ENCODE measurements at places on chromosomes 7 and 10.

- DNase-seq, result no peak
These were observed 118.0 kb downstream of the COBL start for GRCh38 chr7:51198654-51199053.

DNA sequence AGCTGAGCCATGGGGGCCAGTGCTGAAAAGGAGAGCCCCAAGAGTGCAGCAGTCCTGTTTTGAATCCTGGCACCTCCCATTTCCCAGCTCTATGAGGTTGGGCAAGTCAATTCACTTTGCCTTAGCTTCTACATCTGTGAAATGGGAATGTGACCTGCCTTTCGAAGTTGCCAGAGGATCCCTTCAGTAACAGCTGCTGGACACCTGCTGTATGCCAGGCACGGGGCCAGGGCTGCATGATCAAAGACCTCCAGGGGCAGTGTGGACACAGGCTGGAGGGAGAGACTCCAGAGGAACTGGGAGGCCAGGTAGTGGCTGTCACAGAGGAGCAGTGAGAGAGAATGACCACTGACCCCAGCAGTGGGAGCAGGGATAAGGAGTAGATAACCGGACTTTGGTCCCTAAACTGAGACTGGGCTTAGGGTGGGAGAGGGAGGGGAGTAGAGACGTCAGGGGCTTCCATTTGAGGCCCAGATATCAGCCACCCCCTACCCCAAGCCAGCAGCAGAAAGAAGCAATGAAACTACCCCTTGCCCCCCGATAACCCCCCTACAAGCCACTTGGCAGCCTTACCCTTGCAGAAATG, 45.2 kb downstream of the SRRM3 start:
- no peak for DNase-seq

GRCh38 chr7:30973292-30973691, 9.5 kb downstream of the GHRHR start:
- no peak for DNase-seq

DNA sequence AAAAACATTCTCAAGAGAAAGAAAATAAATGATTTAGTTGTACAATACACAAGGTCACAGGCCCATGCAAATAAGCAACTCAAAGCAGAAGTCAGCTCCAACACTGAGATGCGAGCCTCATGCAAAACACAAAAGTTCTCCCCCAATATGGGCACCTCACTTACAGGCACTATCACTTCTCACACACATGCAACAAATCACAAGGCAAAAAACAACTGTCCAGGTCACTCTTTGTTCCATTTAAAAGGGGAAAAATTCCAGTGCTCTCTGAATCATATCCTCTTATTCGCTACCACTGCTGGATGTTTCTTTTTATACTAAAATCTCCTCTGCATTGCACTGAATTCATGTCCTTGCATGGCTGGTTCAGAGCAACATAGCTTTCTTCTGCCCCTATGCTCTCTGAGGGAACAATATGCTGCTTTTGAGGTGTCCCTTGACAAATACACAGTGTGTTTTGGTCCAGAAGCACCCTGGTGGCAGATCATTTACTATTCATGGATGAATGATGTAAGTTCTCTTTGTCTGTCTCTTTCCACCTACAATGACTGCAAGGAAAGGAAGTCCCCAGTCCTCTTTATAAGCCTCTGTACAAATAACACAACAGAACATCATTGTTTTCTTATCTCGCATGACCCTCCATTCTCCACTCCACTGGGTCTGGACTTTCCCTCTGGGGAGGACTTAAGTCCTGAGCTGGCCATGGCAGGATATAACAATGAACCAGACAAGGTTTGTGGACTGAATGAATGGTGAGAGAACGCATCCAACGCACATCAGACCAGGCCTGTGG, 85.4 kb upstream of the GSDME start:
- DNase-seq, result no peak

DNA sequence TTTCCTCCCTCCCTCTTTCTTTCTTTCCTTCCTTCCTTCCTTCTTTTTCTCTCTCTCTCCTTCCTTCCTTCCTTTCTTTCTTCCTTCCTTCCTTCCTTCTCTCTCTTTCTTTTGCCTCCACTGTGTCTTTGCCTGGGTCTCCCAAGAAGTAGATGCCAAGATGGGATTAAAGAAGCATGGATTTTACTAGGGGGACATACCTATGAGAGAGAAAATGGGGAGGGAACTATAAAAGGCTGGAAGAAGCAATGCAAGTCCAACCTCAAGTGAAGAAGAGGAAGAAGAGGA, 33.3 kb upstream of the CRTAC1 start:
- no peak for DNase-seq

DNA sequence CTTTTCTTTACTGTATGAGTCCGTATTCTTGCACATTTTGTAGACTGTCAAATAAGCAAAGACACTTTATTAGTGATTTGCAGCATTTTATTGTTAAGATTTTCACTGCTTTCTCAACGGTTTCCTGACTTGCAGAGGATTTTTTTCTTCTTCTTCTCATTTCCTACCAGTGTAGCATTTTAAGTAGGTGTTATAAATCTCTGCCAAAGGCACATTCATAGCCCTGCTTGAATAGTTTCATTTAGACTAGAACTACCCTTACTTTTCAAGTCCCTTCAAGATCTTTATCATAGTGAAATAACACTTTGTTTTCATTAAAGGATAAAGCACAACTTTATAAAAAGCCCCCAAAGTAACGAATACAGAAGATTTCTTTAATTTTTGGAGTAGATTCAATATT, 271.4 kb downstream of the TSPAN12 start:
- no peak for DNase-seq

DNA sequence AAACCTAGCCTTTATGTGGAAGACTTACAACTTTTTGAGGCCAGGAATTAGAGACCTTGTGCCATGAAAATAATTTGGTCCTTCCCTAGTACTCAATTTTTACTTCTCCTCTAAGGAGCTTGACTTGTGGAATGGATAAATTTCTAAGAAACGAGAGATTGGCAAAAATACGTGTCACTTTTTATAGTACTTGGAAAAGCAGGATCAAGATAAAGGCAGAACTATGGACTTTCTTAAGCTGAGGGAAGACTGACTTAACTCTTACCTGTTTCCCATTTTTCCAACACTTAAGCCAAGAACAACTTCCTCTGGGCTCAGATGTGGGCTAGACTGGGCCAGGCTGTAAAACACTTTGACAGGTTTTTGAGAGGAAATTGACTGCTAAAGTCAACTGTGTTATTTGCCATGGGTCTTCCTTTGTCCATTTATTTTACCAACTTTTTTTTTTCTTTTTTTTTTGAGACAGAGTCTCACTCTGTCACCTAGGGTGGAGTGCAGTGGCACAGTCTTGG, 2.0 kb upstream of the WBP1L start:
- DNase-seq, result no peak

DNA sequence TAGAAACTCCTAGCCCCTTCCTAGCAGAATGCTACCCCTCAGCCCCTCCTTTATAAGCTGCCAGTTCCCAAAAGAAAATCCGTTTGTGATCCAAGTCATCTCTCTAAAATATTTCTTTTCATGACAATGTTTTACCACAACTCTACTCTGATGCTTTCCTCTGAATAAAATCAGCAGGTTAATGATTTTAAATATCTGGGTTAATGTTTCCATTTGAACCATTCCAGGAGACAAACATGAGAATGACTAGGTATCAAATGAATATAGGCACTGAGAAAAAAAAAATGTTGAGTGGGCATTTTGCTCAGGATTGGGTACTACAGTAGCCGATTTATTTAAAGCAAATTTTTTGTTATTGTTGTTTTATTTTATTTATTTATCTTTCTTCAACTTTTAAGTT, 360.3 kb downstream of the WDR11 start:
- no peak for DNase-seq

DNA sequence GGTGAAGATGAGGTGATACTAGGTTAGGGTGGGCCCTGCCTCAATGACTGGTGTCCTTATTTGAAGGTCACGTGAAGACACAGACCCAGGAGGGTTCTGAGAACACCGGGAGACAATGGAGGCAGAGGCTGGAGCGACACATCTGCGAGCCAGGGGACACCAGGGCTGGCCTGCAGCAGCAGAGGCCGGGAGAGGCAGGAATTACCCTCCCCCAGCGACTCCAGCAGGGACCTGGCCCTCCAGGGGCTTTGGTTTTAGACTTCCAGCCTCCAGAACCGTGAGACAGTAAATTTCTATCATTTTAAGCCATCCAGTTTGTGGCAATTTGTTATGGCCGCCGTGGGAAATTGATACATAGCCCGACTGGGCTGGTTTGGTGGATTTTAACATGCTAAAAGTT, 152.2 kb downstream of the DNAJB6 start:
- DNase-seq, result no peak

DNA sequence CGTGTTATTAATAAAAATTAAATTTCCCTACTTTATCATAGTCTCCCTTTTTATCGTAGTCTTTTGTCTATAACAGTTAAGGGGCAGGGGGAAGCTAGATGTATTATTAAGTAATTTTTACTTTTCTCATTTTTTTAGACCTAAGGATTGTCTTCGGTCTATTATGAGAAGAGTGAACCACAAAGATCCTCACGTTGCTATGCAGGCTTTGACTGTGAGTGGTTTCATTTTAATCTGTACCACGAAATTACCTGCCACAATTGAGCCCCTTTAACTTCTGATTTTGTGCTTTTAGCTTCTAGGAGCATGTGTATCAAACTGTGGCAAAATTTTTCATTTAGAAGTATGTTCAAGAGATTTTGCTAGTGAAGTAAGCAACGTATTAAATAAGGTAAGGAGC, 40.6 kb downstream of the STAM start:
- DNase-seq, result no peak

DNA sequence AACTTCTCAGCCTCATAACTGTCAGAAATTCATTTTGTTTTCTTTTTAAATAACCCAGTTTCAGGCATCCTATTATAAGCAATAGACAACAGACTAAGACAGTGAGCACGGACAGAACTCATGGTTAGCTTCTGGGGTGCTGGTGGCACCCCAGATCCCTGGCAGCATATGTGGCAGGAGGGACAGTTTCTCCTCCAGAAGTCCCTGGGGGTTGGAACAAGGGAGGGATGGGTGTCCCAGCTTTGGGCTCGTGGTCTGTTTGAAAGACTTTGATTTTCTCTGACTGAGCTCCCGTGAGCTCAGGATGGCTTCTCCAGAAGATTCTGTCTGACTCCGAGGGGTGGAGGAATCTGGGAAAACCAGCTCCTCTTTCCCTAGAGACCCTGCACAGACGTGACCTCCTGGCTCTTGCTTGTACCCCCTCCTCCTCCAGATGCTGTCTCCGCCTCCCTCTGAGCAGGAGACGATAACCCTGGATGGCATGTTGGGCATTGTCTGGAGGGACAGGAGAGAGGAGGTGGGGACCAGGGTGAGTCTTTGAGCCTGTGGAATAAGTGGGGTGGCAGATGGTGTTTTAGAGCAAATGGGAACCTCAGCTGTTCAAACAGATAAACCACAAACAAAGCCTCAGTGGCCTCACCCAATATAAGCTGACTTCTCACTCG, 421.1 kb downstream of the GLRX3 start:
- DNase-seq, result no peak

DNA sequence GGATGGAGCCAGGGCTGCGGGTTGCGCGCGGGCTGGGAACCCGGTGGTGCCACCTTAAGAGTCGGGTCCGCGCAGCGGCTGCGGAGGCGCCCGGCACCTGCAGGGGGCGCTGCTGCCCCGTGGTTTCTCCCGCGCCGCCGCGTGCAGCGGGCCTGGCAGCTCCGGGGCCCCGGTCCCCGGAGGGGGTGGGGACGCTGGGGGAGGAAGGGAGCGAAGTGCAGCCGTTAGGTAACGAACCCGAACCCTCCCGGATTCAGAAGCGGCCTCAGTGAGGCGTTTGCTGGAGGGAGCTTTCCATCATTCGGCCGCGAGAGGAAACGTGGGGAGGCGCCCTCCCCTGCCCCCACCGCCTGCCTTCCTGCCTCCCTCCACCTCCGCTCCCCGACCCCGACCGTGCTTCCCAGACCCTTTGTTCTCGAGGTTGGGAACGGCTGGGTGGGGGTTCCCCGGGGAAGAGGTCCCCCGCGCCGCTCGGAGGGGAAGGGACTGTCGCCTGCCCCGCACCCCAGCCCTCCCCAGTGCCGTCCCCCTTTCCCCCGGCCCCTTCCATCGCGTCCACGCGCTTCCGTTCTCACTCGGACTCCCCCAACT, 29.6 kb downstream of the SKIDA1 start:
- DNase-seq, result peak; percentile 94

DNA sequence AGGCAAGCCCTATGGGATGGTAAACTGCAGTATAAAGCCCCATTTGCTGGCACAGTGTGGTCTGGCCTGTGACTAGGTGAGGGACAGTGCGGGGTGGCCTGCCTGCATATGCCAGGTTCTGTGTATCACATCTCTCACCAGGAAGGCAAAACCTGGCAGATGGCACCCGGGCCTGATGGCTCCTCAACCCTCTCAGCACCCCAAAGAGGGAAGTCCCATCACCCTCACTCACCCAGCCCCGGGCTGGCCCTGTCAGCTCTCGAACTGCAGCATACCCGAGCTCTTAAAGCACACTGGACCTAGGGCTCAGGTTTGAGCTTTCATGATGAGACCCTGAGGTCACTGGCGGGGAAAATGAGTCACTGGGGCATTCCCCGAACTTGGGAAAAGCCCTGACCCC, 130.5 kb downstream of the LHPP start:
- no peak for DNase-seq

- no peak for DNase-seq
These were observed 627.1 kb upstream of the FZD8 start for GRCh38 chr10:36269222-36269621.

- DNase-seq, result no peak
These were observed 20.3 kb downstream of the C10orf90 start for GRCh38 chr10:126650161-126650560.

DNA sequence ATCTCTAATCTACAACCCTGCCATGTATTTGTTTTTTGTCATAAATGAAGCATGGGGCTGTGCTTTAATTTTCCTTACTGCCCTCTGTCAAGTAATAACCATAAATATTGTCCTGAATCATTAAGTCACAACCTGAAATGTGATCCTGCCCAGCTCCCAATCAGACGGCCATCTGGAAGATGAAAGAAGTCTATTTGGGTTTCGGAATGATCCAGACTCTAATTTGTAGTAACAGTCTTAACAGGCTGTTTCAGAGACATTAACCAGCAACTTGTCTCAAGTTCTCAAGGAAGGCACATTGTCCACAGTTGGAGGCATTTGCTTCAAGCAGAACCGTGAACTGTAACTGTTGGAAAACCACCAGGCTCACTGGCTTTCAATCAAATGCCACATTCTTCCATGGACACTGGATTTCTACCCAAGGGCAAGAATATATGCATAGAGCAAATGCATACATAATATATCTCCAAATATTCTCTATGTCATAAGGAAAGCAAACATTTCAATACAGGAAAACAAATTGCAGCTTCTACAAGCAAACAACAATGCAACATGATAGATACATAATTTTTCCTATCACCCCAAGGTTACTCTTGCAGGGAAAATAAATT, 405.2 kb upstream of the NPVF start:
- no peak for DNase-seq

GRCh38 chr7:117012696-117013095, 59.4 kb downstream of the ST7 start:
- DNase-seq, result no peak
